Stimulated activated CD8-positive, alpha-beta memory T cell treated with anti-CD3 and anti-CD28 coated beads, Interleukin-2, amount 100 ng/mL, for 1 hour (primary cell): ENCODE measurements at places on chromosomes 7 and 10.

- DNase-seq, result no peak
Observed at GRCh38 chr7:46932306-46932675, 649.6 kb downstream of the TNS3 start.

GRCh38 chr7:2720024-2720423, 32.0 kb downstream of the AMZ1 start:
- DNase-seq, result no peak

DNA sequence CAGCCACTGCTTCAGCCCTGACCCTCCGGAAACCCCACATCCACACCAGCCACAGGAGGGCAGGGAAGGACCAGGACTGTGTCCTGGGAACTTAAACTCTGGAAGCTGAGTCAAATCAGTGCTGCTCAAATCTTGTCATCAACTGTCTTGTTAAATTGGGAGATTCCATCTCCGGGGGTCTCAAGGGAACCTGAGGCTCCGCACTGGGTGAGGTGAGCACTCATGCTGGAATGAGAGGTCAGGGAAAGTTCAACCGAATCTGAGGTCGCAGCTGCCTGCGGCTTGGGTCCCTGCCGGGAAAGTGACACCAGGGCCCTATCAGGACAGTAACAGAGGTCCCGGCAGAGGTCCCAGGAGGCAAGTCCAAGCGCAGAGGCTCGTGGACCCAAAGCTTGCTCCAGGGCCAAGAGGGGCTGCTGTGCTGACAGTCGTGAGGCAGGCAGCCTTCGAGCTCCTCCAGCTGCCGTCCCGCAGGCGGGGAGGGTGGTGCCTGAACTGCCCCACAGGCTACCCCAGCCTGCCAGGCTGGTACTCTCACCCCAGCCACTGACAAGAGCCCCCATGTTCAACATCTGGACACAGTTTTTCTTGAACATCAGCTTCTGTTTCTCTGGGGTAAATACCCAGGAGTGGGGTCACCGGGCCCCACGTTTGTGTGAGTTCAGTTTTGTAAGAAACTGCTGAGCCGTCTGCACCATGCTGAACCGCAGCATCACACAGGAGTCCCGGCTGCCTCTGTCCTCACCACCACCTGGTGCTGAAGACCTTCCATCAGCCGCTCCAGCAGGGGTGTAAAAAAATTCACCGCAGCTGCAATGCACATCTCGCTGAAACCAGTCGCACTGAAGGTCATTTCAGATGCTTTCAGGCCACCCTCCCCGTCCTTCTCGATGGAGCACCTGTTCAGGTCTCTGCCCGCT, 101.0 kb downstream of the DIP2C start:
- no peak for DNase-seq

GRCh38 chr10:68879628-68880027, 21.5 kb upstream of the DDX50 start:
- no peak for DNase-seq

- no peak for DNase-seq
Observed at GRCh38 chr10:101834341-101834740, 9.3 kb downstream of the KCNIP2 start.

DNA sequence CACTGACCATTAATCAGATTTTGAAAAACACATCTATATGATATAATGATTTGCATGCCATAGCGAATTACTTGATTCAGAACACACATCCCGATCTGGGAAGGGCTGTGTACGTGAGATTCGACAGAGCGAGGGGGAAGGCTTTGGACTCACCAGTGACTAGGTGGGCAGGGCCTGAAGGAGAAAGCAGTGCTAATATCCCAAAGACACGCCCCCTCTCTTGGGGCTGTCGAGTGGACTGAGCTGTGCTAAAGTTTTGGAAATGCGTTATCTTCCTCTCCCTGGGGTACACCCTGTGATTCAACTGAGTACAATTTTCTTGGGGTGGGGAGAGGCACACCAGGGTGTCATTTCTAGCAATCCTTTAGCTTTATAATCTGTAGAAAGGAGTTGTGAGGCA, 1.8 kb downstream of the LRRC17 start:
- no peak for DNase-seq

DNA sequence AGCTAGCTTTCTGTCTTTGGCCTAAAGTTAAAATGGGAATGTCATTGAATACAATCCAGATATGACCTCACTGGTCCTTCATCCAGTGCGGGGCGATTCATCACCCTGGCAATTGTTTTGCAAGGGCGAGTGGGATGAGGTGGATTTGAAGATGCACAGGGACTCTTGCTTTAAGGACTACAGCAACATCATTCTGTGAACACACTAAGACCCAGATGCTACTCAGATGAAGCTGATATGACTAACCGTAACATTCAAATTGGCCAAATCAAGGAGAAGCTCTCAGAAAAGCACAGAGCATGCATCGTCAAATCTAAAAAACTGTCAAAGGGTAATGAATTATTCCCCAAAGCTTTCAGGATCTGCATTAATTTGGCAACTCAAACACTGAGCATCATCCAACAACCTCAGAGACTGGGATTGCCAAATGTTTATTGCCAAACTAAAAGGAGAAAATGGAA, 12.8 kb downstream of the CPA1 start:
- no peak for DNase-seq

GRCh38 chr7:34269084-34269483, 363.7 kb downstream of the BMPER start:
- DNase-seq, result no peak

- DNase-seq, result no peak
Observed at GRCh38 chr10:129968853-129969183, 4.7 kb upstream of the EBF3 start.

GRCh38 chr7:2997014-2997413, 46.7 kb downstream of the CARD11 start:
- DNase-seq, result no peak

GRCh38 chr7:538764-539685, 19.4 kb upstream of the PDGFA start:
- DNase-seq, result no peak

DNA sequence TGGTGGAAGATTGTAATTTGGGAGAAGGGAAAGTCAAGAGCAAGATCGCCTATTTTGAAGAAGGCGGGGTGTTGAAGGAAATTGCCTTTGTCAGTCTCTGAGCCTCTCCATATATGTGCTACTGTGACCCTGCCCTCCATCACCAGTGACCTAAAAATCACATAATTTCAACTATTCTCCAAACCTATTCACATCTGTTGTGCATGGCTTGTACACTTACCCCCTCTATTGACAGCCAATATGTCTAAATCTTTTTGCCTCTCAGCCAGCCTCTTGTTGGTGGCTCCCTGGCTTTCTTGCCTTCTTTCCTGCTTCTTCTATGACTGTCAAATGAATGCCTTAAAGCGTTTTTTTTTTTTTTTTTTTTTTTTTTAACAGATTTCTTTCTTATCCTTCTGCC, 295.6 kb downstream of the AUTS2 start:
- no peak for DNase-seq

DNA sequence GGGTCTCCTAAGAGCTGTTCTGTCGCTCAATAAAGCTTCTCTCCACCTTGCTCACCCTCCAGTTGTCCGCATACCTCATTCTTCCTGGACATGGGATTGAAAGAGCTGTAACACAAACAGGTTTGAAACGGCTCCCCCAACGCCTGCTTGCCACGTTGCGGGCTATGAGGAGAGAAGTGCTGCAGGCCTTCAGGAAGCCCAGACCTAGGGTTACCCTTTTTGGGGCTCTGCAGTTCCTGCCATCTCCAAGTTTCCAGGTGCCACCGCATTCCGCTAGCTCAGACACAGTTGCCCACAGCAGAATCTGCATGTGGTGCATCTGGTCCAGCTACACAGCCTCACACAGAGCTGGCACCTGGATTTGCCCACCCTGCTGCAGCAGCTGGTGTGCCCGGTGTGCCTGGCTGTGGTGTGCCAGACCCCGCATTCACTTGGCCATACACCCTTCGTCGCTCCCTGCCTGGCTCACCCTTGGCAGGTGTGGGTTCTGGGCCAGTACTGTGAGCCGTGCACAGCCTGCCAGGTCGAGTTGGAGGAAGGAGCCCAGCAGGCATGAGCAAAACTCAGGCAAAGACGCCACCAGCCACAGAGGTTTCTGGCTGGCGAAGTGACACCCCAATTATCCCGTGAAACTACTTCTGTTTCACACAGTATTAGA, 253.2 kb upstream of the SEMA3A start:
- DNase-seq, result no peak

- DNase-seq, result no peak
Observed at GRCh38 chr7:90520484-90520883, 51.0 kb downstream of the PTTG1IP2 start.

DNA sequence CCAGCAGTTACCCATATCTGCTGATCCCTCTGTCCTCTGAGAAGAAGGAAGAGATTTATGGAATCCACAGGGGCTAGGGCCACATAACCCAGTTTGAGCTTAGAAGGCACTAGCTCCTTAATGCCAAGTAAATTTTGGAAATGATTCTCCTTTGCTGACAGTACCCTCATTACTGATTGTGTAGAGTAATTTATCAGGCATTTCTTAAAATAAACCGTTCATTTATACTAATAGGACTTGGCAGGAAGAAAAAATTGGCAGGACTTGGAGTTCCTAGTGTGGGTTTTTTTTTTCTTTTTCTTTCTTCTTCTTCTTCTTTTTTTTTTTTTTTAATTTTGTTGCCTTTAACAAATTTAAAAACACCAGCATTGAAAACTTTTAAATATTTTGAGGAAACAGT, 645.7 kb downstream of the SUGCT start:
- DNase-seq, result no peak

- DNase-seq, result no peak
Observed at GRCh38 chr10:62985807-62986600, 147.1 kb upstream of the NRBF2 start.

GRCh38 chr10:44039599-44039998, 345.3 kb downstream of the CXCL12 start:
- no peak for DNase-seq

DNA sequence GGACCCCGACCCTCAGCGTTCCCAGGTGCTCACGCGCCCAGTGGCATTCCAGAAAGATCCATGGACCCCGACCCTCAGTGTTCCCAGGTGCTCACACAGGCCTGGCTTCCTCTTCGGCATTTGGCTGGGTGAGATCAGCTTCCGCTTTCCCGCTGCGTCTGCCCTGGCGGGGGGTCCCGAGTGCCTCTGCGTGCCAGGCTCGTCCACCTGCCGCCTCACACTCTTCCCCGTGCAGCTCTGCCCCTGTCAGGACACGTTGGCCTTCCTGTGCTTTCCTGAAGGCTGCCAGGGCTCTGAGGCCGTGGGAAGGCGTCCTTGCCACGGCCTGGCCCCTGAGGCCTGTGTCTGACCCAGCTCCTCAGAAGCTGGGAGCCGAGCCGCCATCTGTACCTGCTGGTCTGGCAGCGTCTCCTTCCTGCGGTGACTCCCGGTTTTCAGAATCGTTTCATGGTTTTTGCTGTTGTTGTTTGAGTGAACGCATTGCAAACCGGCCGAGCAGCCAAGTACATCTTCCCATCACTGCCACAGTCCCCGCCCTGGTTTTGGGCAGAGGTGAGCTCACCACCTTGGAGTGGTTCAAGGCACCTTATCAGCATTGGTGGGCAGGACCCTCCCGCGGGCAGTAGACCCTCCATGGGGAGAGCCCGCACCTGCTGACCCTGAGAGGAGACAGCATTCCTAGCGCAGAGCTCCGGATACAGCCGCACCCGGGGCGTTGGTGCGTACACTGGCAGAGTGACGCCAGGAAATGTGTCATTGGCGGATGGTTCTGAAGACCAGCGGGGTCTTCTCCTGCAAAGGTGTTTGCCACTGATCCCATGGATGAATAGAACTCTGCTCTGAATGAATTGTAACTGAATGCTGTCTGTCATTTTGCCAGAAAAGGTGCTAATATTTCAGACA, 17.4 kb downstream of the NKX6-2 start:
- DNase-seq, result no peak

- no peak for DNase-seq
Observed at GRCh38 chr7:42217053-42217452, 20.0 kb downstream of the GLI3 start.

- no peak for DNase-seq
Observed at GRCh38 chr10:49610114-49610457, at the start of gene SLC18A3. TSS of gene SLC18A3 (plus strand) at chr10:49610310. CDS start at chr10:49610741, 431 bp downstream.

- DNase-seq, result no peak
Observed at GRCh38 chr7:15709978-15710377, 23.5 kb upstream of the MEOX2 start.

GRCh38 chr7:132203021-132203420, 373.2 kb downstream of the PLXNA4 start:
- no peak for DNase-seq
